ENCODE measurements at places on chromosomes 2 and 18.
A peak's percentile ranks its signal among the peaks of the same experiment; 100 is the strongest.

DNA sequence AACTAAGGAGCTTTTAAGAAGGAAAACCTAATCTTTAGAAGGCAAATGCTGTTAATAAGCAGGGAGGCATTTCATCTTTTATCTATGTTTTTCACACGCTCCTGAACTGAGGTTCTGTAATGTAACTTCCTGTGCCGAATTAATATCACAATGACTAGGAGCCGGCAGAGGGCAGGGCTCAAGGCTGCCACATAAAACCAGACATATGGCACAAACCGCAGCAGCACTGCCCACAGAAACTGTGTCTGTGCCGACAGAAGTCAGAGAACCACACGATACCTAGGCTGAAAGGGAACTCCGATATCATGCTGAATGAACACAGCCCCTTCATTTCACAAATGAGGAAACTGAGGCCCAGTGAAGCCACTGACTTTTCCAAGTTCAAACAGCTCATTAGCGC is 112.1 kb downstream of the EIPR1 start:
- DNase-seq, result no peak

DNA sequence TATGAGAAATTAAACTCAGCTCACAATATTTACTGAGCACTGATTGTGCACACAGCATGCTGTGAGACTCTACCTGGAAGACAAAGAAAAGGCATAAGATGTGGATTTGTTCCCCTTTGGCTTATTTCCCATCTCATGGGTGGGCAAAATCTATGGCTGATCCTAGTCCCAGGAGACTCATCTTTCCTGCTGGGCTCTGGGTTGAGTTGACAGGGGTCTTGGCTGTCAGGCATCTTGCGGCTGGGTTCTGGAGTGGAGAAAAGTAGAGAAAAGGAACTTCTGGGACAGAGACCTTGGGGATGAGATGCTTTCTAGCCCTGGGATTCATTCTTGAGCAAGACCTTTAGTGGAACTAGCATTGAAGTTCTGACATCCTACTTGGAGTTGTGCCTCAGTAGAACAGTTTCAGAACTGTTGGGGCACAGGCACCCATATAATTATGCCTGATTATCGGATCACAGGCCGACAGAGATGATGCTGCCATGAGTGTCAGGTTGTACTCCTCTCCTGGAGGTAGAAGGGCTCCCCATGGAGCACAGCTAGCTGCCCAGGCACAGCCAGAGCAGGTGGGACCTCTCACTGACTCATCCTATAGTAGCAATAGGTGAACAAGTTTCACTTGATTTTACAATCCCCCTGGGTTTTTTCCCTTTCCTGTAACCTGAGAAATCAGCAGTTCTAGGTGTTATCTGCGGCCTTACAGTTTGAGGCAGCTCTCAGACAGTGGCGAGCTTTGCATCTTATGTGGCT is 260.9 kb downstream of the CYRIA start:
- no peak for DNase-seq

- DNase-seq, result no peak
Observed at GRCh38 chr2:64542071-64543007, 18.2 kb downstream of the AFTPH start.

- no peak for DNase-seq
Observed at GRCh38 chr2:158270536-158270935, 168.9 kb downstream of the UPP2 start.

DNA sequence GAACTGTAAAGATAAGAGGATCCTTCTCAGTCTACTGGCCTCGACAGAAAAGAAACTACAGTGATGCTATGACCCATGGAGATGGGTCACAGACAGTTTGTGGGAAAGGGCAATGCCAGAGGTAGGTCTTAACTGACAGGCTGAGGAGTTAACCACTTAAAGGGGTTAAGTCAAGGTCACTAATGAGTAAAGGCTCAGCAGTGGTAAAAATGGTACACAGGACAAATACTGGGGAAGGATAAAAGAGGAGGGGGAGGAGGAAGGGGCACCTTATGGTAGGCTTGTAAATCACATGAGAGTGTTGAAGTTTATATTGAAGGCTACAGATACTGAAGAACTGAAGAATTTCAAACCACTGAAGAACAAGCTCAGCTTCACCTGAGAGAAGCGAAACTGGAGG is 9.9 kb downstream of the IER3IP1 start:
- DNase-seq, result no peak

DNA sequence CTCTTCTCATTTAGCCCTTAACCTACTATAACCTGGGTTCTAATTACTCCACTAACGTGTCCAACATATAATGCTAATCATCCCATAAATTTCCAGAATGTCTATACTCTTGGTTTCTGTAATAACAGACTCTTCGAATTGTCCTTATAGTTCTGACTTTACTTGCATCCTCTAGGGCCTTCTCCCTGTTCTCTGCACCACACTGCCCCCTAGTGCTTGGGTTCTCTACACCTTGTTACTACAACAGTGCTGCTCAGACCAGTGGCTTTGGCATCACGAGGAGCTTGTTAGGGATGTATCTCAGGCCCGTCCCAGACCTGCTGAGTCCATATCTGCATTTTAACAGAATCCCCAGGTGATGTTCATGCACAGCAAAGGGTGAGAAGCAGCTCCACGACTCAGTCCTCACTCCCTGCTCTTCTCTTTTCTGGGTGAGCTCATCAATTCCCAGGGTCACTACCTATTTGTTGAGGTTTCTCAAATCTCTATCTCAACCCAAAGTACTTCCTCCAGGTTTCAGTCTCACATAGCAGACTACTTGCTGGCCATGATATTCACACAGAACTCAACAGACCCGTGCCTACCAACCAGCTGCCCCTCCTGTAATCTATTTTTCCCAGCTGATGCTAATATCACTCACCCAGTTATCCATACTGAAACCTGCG is 14.5 kb upstream of the DDX1 start:
- peak; percentile 92 for DNase-seq

Data from mesendoderm (in vitro differentiated cells).